T1000 (cell line): ENCODE measurements at places on chromosomes 13 and 19.

DNA sequence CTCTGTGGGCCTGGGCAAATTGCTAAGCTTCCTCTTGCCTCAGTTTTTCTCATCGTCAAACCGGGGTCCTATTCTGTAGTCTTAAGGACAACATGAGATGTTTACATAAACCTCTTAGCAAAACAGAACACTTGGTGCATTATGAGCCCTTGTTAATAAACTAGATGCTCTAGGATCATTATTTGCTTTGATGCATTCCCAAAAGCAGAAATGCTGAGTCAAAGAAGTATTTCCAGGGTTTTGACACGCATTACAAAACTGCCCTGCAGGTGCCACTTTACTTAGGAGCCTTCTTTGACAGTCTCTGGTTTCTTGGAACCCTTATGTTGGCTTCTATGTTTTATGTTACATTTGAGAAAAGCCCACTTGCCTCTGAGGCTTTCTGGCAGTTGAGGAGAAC is 12.1 kb downstream of the AKAP11 start:
- DNase-seq = no peak

DNA sequence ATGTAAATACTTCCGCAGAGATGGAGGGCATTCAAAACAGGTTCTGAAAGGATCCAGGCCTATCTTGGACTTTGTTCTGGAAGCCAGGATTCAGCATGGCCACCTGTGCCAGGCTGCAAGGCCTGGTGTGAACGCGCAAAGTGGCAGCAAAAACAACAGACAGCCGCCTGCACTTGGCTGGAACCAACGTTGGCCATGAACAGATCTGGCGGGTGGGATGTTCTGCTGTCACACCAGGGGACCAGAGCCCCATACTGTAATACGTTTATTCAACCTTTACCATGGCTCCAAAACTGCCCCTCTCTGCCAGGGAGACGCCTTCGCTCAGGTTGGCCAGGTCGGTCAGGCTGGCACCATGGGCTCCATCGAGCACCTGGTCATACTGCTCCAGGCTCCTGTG is 69.7 kb downstream of the EPS15L1 start:
- DNase-seq = no peak

GRCh38 chr13:74907788-74908187 is 574.2 kb downstream of the TBC1D4 start:
- no peak for DNase-seq

DNA sequence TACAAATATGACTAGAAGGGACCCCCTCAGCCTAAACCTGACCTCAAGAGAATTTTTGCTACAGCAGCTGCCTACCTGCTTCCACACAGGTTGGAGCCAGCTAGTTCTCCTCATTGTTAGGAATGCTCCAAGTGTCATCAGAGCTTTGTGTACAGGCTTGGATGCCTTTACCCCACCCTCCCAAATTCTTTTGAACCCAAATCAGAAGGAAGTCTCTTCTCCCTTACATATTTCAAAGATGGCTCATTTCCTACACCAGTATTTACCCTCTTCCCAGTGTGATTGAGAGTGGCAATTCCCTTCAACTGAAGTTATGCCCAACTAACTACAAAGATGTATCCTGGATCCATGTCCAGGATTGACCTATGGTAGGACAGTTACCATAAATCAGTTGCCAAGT is 323.2 kb downstream of the OXGR1 start:
- no peak for DNase-seq

- DNase-seq = no peak
Measured at GRCh38 chr19:45296355-45296754, 26.3 kb downstream of the CKM start.

DNA sequence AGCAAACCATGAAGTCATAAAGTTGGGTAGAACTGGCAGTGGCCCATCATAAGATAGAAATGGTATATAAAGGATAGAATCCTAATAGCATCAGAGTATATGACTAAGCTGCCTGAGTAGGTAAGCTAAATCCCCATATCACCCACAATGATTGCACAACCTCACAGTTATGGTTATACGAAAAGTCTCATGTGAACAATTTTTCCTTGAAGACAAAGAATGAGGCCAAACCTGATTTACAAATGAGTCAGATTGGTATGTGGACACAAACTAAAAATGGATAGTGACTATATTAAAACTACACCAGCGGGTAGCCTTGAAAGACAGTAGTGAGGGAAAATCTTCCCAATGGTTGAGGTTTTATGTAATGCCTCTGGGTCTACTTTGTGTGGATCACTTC is 40.9 kb upstream of the UFM1 start:
- DNase-seq = no peak

DNA sequence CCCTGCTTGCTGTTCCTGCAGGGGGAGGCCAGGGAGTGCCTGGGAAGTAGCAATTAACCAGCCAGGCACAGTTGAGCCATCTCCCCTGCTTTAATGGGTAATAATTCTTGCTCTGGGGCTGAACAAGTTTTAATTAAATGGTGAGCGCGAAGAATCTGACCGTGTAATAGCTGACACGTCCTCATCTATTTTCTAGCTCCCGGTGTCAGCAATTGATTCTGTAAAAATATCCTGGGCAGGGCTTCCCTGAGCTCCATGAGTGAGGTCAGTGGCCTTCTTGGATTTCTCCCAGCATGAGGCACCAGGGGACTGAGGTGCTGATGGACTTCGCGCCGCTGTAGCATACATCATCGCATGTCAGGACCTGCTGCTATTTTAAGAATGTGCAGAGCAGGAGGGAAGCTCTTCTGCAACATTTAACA is 26.9 kb downstream of the SIPA1L3 start:
- no peak for DNase-seq

DNA sequence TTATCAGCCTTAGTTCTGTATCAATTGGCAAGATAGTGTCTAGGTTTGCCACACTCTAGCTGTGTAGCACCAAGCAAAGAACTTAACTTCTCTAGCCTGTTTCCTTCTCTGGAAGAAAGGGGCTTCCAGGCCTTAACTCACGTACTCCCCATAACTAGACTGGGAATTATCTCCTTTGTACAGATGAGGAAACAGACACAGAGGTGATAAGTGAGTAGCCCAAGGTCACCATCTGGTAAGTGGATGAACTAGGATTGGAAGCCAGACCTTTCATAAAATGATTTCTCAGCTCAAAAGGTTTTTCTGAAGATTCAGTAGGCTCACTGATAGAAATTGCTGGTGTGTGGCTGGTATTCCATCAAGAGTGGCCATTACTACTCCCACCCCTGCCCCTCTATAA is 3.1 kb downstream of the ZNF428 start:
- no peak for DNase-seq

GRCh38 chr13:97026531-97027161 is 32.4 kb upstream of the OXGR1 start:
- DNase-seq = no peak

GRCh38 chr19:16649734-16650133 is 10.2 kb downstream of the SMIM7 start:
- no peak for DNase-seq

- DNase-seq = no peak
Measured at GRCh38 chr13:27621116-27621365, 651 bp upstream of the POLR1D start.

DNA sequence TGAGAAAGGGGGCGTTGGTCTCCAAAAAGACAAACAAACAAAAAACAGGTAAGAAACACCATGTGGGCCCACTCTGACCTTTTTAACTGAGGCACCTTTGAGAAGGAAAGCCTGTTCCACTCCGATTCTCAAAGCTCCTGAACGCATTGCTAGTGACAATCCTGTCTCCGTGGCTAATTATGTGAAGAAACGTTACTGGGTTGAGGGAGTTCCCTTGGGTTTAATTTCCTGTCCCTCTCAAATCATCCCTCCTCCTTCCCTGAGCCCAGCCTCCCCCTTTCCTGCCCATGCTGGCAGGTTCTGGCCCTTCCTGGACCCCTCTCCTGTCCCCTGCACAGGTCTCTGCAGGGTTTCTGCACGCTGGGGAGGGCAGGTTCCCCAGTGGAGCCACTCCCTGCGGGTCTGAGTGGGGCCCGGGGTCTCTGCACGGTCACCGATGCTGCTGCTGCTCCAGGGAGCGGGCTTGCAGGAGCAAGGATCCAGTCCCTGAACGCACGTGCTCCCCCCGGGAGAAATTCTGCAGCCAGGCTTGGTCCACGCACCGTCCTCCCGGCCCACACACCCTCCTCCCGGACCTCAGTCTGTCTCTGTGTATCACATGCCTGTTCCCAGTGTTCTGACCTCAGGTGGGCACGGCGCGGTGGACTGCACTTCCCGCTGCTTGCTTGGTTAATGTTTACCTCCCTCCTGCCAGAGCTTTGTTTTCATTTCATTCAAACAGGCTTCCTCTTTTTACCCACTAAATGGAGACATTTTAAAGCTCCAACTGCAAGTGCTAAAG is 76.4 kb upstream of the MCF2L start:
- no peak for DNase-seq

DNA sequence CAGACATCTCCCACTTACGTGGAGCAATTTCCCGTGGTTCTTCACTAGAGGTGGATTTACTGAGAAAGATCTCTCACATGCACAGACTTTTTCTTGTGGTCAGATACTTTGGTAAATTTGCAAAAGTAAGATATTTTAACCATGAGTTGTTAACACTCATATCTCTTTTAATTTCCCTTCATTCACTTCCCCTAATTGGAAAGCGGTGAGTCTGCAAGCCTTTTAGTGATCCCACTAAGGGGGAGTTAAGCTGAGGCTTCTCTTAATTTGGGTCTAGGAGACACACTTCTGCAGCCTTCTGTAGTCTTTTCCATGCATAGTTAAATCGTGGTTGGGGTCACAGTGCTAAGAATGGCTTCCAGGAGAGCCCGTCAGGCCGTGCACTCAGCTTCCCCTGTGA is 30.7 kb upstream of the SERPINE3 start:
- DNase-seq = no peak

DNA sequence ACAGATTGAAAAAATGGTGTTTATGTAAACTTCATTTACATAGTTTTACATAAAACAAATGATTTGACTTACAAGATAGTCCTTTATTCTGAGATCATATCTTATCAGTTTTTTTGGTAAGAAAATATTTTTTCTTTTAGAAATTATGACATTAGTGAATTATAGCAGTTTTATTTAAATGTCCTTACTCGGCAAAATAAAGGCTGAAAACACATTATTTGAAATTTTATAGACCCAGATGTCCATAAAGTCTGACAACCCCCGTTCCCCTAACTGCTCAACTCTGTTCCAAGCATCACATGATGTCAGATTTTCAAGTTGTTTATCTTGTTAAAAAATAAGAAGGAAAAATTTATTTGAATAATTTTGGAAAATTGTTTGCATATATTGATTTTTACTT is 46.7 kb upstream of the RFC3 start:
- DNase-seq = no peak

DNA sequence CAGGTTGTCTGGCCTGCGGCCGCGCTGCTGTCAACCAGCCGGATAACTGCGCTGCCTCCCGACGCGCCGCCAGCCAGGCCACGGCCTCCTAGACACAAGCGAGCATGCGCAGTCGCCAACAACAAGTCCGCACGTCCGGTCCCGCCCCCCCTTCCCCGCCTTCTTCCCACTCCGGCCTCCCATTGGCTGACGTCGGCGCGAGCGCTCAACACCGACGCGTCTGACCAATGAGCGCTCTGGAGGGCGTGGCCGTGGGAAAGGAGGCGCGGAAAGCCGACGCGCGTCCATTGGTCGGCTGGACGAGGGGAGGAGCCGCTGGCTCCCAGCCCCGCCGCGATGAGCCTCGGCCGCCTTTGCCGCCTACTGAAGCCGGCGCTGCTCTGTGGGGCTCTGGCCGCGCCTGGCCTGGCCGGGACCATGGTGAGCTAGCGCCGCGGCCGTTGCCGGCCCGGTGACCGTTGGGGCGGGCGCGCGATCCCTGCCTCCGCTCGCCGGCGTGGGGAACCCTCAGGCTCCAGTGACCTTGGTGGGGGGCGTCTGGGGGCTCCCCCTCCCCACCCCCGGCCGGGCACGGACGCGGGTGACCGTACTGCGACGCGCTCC is at the start of gene GPX4:
TSS of gene GPX4 (plus strand) at position 287 of the 603 bp plus-strand sequence. CDS start at position 337, 50 bp downstream.
- DNase-seq = peak; percentile 99

- DNase-seq = peak; percentile 85
Measured at GRCh38 chr19:17079710-17080439, 4.3 kb downstream of the MYO9B start.

DNA sequence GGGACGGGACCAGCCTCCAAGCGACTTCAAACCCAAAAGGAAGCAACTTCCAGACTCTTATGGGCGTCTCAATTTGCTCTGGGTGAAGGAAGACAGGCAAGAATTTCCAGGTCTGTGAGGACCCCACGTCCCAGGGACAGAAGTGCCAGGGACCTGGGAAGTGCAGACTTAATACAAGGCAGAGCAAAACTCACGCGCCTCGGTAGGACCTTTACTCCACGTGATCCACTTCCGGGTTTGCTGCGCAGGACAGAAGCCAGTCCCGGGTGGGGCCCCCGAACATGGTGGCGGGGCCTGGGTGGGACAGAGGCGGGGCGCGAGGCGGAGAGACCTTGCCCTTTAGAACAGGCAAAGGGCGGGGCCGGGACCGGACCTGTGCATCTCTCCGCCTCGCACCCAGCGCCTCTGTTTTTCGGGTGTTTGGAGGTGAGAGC is 9.3 kb downstream of the ZNF611 start:
- DNase-seq = no peak

DNA sequence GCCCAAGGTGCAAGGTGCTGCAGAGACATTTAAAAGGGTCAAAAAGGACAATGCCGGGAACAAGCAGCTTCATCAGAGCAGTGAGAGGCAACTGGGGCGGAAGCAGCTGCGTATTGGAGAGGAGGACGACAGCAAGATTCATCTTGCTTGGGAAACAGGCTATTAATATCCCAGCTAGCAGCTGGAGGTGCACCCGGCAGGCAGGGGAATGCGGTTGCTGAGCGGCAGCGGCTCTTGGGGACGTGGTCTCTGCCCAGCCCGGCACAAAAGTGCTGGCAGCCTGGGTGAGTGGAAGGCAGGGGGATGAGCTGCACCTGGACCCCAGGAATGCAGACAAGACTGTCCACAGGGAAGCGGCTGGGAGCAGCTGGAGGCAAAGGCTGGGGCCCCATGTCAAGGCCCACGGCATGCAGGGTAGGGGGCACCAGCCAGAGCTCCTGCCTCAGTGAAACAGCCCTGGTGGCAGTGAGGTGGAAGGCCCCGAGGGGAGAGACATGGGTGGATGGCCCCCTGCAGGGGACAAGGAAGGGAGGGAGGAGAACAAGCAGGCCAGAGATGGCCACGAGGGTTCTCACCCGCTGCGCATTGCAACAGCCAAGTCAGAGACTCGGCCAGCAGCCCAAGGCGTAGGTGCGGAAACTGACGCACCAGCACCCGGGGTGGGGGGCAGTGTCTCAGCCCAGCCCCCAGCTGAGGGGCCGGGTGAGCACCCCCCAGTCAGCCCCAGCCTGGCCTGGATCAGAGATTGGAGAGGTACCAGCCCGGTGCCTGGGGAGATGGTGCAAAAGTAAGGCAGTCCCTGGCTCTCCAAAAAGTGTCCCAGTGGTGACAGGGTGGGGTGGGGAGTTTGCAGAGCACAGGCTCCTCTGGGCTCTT is 34.4 kb downstream of the PEPD start:
- DNase-seq = no peak

GRCh38 chr19:9791552-9792205 is 23.1 kb upstream of the ZNF846 start:
- DNase-seq = peak; percentile 94

DNA sequence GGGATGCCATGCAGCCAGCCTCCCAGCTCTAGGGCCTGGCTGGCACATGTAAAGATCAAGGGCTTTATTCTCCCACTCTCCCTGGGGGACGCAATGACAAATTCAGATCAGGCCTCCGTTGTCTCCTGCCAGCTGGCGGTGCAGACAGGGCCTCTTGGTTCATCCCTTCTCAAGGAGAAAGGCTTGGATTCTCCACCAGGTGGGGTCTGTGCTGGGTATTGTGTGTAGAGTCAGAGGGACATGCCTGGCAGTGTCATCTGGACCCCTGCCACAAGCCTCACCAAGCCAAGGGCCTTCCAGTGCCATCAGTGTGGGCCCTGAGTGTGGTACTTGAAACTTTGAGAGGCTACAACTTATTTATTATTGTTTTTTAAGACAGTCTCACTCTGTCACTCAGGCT is 8.4 kb upstream of the PTPRS start:
- DNase-seq = no peak
